ENCODE measurements at places on chromosomes 1 and 21.
A peak's percentile ranks its signal among the peaks of the same experiment; 100 is the strongest.

GRCh38 chr1:13764588-13765332 is 64.8 kb downstream of the PRDM2 start:
- DNase-seq = no peak

- DNase-seq = peak; percentile 63
These were observed 765 bp upstream of the BMP8A start for GRCh38 chr1:39490596-39491145.

- no peak for DNase-seq
These were observed 41.3 kb upstream of the ARHGEF10L start for GRCh38 chr1:17498214-17498613.

DNA sequence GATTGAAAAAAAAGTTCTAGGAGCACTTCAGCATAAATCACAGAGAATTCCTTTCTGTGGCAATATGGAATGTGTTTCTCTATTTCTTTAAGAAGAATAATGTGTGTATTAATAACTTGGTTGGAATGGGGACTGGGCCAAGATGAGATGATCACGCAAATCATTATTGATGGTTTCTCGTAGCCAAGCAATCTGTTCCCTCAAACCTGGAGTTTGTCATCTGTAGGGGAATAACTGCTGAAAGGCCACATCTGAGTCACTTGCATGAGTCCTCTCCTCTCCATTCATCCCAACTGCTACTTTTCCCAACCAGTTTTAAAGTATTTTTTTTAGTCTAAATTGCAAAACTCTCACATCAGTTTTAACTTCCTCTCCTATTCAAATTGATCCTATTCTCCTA is 480.4 kb downstream of the PLPP3 start:
- DNase-seq = no peak

DNA sequence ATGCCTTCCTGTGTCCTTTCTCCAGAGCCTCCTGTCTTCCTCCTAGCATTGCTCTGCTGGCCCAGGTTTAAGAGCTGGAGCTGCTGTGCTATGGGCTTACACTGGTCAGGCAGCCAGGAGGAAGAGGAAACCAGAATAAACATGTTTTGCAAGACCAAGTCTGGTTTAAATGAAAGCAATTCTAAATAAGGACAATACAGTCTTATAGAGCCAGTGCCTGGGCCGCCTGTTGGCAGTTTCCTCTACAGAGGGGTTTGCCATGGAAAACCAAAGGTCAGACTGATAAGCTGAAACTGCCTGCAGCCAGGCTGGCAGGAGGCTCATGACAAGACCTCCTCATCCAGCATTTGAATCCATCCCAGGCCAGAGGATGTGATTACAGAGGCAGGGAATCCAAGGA is 92.9 kb upstream of the FGGY start:
- no peak for DNase-seq

- DNase-seq = no peak
These were observed 65.8 kb downstream of the TRABD2B start for GRCh38 chr1:47931395-47931794.

DNA sequence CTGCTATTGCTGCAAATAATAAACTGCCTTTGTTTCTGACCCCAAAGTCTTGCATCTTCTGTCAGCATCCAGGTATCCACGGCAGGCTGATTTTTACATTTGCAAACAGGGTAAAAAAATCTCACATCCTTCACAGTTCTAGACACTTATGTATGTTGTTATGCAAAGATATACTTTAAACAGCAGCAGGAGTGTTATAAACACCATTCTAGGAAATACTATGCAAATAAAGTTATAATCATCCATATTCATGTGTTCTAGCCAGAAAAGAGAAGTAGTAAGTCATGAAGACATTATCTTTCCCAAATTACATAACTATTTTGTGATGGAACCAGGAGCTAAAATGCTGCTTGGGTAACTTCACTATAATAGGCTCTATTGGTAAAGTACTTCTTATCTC is 534.2 kb downstream of the LTN1 start:
- DNase-seq = no peak

DNA sequence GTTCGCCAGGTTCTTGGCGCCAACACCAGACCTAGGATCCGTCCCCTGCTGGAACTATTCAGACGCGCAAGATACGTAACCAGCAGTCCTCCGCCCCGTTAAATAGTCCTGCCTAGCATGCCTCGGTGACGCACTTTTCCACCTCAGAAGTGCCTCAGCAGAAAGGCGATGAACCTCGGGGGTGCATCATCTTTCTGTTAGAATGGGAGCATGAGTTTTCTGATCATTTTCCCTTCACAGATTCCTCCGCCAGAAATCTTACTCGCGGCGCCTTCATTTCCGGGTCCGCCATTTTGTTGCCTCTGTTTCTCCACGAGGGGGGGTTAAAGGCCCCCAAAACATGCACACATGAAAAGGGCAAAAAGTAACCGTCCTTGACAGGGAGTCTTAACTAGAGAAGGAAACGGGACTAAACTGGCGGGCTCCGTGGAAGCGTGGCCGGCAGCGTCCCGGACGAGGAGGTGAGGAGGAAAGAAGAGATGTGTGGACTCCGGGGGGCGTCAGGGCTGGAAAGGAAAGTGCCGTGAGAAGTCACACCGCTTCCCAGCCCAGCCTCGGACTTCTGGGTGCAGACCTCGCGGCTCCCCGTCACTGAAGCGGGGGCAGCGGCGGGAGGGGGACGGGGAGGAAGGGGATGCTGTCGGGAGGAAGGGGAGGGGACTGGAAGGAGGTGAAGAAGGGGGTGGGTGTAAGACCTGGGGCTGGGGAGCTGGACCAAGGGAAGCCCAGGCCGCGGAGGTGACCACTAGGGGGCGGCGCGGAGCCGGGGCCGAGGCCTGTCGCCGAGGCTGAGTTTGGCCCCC is at the start of gene GABPB2:
TSS of gene GABPB2 (plus strand) at position 288 of the 803 bp plus-strand sequence. CDS start 17,429 bp downstream, outside the sequence.
- peak; percentile 95 for DNase-seq

- DNase-seq = no peak
These were observed 2.6 kb downstream of the RCC1 start for GRCh38 chr1:28508435-28508754.

DNA sequence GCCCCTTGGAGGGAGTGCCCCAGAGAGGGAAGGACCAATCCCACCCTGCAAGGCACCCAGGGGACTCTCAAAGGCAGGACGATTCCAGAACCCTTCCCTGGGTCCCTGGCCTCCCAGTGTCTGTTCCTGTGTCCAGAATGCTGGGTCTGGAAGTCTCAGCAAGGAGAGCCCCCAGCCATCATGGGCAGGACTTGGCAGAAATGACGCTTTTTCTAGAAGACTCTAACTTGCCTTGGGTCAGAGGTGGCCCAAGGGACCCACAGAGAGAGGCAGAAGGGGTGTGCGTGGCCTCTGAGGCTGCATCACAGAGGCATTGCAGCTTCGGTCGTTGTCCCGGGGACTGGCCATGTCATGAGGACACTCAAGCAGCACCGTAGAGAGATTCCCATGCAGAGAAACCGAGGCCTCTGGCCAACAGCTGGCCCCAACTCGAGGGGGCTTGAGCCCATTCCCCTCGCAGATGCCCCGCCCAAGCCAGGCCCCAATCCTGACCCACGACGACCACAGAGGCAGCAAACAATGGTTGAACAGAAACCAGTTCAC is 57.8 kb downstream of the WNT9A start:
- no peak for DNase-seq

- DNase-seq = no peak
These were observed 28.7 kb upstream of the IPO9 start for GRCh38 chr1:201800246-201800645.

DNA sequence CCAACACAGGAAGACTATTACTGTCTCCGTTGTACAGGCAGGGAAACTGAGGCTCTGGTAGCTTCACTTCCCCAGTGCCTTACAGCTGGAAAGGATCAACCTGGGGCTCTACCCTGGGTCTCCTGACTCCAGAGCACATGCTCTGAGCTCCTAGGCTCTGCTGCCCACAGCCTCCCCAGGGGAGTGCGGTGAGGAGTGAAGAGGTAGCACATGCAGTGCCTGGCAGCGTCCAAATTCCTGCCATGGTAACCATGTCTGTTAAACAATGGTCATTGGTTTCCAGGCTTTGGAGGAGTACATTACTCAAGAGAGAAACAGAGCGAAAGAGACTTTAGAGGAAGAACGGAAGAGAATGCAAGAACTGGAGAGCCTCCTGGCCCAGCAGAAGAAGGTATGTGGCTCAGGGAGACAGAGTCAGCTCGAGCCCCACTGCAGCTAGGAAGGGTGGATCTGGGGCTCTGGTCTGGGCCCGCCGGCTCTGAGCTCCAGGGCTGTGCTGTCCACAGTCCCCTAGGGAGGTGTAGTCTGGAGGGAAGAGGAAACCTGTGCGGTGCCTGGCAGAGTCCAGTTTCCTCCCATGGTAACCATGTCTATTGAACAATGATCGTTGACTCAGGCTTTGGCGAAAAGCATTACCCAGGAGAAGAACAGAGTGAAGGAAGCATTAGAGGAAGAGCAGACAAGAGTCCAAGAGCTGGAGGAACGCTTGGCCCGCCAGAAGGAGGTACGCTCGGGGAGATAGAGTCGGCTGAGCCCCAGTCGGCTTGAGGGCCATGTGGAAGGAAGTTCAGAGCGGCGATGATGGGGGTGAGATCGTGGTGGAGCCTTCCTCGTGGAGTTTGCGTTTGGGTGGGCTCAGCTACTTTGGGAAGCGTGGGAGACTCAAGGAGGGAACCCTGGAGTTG is 64.6 kb upstream of the EFHD2 start:
- no peak for DNase-seq

GRCh38 chr1:153509729-153510354 is 25.9 kb downstream of the S100A6 start:
- DNase-seq = no peak

DNA sequence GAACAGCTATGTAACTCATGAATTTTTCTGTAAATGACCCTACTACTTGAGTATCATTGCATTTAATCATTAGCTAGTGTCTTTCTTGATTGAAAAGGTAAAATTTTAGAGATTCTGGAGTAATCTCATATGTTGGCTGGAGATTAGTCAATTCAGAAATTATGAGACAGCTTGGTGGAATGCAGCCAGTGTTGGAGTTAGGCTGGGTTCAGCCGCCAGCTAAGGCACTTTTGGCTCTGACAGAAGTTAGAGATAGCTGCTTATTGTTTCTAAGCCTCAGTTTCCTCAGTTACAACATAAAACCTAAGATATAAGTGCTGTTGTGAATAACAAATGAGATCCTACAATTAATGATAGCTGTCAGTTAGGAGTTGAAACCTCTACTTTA is 49.4 kb downstream of the TBCE start:
- DNase-seq = peak; percentile 25

GRCh38 chr1:1349256-1350012 is at the start of gene DVL1:
Gene DVL1 (minus strand): TSS chr1:1349418. CDS start chr1:1349065, 353 bp downstream.
- peak; percentile 60 for DNase-seq

DNA sequence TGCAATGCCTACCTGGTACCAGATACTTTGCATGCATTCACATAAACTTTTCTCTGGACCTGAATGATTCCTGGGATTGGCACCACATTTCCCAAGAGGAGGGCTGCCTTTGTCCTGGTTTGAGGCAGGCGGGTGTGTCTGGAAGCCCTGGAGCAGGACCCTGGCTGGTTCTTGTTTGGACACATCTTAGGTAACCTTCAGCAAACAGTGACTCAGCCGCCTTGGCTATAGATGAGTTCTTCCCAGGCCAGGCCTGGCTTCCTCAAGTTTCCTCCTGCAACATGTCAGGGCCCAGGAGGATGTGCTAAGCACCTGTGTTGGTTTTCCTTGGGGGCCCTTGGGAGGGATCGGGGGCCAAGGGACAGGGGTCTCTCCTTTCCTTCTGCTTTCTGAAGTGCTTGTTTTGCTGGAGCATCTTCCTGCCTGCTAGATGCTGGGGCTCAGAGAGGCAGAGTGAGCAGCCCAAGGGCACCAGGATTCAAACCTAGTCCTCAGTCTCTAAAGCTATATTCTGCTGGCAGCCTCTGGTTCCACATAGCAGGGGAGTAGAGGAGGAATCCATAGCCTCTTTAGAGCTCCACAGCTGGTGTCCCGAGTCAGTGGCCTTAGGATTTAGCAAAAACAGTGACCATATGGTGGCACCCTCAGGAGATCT is 38.2 kb downstream of the PAX7 start:
- peak; percentile 7 for DNase-seq

DNA sequence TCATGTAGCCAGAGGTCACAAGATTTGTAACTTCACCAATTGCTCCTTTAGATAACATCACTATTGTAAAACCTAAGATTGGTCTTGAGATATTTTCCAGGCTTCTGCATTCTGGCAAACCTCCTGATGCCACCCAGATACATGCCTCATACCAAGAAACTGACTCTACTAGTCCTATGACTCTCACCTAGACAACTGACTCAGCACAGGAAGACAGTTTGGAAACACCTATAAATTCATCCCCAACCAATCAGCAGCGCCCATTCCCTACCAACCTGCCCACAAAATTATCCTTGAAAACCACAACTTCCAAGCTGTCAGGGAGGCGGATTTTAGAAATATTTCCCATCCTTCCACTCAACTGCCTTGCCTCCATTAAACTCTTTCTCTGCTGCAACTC is 2.6 kb downstream of the NME7 start:
- no peak for DNase-seq

DNA sequence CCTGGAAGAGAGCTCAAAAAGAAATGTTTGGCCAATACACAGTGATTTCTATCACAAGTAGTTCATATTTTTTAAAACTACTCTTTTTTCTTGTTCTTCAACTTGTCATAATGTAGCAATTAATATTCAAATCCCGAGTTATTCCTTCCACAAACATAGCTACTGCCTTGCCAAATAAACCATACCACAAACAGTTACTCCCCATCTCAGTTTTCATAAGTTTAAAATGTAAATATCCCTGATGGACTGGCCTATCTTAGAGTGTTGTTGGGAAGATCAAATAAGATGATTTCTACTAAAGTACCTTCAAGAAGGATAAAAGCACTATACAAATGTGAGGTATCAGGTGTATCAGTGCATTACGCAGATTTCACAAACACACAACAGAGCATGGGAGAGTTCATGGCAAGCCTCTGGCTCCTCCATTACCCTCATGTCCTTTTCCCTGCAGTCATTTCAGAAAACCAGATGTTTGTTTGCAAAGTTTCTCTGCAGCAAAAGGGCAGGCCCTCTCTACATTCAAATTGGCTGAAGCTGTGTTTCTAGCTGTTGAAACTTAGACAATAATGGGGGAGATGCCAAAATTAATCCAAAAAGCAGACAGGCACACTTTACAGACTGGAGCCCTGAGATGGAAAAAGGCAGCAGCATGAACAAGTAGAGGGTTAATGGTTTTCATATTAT is 16.1 kb downstream of the WLS start:
- no peak for DNase-seq

DNA sequence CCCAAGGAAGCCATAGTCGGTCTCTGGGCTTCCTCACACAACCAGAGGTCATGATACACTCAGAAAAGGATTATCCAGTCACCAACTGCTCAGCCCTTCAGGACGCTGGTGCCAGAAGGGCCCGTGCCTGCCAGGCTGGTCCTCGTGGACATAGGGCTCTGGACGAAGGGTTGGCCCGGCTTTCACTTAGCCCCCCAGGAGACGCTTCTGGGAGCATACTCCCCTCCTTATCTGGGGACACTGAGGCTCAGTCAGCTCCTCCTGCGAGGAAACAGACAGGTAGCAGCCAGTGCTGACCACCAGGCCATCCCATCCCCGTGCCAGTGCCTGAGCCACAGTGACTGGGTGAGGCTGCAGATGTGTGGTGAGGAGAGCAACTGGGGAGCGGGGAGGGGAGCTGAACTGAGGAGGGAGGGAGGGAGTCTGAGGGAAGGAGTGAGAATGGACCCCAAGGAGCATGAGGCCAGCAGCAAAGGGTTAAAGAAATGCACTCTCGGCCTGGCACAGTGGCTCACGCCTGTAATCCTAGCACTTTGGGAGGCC is 17.9 kb upstream of the LAPTM5 start:
- DNase-seq = no peak
